MCF 10A (cell line): ENCODE measurements at places on chromosomes 7 and 10. TPM values are rescaled to one million over a fixed set of nuclear protein-coding genes. Genes with fewer than 3 reads are reported as not detected.

KIF11 gene
- total RNA-seq = 21.3 and 27.3 TPM in 2 replicates

IFIT1B gene
- not detected in 2 replicates for total RNA-seq

SFMBT2 gene
- total RNA-seq = 5.8 and 7.4 TPM in 2 replicates

LBX1 gene
- not detected in 2 replicates for total RNA-seq

DPP6 gene
- total RNA-seq = not detected in 2 replicates

PRPS1L1 gene
- not detected in 2 replicates for total RNA-seq

NME8 gene
- total RNA-seq = 1.1 and 1.5 TPM in 2 replicates

TMEM178B gene
- 0.02 TPM in 1 of 2 replicates, not detected in the other for total RNA-seq

ADIRF gene
- total RNA-seq = 60.3 and 89.0 TPM in 2 replicates

OPN4 gene
- not detected in 2 replicates for total RNA-seq

NCF1 gene
- not detected in 2 replicates for total RNA-seq

ASAH2 gene
- total RNA-seq = 3.9 and 7.4 TPM in 2 replicates

ABCC2 gene
- total RNA-seq = 6.3 and 7.4 TPM in 2 replicates

GPR15LG gene
- not detected in 2 replicates for total RNA-seq

CDNF gene
- 1.9 and 2.9 TPM in 2 replicates for total RNA-seq

COL1A2 gene
- not detected in 2 replicates for total RNA-seq

SPDYE16 gene
- total RNA-seq = 0.29 TPM in 1 of 2 replicates, not detected in the other

PON1 gene
- not detected in 2 replicates for total RNA-seq

GPR146 gene
- total RNA-seq = 0.27 TPM in 1 of 2 replicates, not detected in the other

NXPH1 gene
- total RNA-seq = not detected in 2 replicates

SPDYE6 gene
- total RNA-seq = not detected in 2 replicates

ASZ1 gene
- not detected in 2 replicates for total RNA-seq

STK17A gene
- total RNA-seq = 27.2 and 51.6 TPM in 2 replicates

BAZ1B gene
- total RNA-seq = 84.0 and 86.7 TPM in 2 replicates
